ENCODE measurements at places on chromosomes 2 and 18.

- DNase-seq = no peak
Measured at GRCh38 chr2:144374163-144374661, 145.7 kb downstream of the ZEB2 start.

GRCh38 chr2:50831676-50832075 lies 200.3 kb downstream of the NRXN1 start:
- no peak for DNase-seq

GRCh38 chr2:145290986-145291385 lies 771.1 kb upstream of the ZEB2 start:
- no peak for DNase-seq

DNA sequence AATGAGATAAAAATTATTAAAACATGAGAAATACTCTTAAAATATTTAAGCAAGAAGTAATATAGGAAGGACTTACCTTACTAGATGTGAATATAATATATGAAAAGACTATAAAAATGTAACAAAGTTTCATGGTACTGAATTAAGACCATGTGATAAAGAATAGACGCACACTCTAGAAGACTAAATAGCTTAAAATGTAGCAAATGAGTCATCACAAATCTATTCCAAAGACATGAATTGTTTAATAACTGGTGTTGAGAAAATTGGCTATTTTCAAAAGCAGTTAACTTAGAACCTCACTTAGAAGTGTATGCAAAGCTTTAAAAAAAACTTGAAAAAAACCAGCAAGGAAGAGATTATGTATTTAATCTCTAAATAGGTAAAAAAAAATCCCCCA lies 64.1 kb downstream of the POLE4 start:
- DNase-seq = no peak

GRCh38 chr2:189367343-189367742 lies 73.9 kb upstream of the WDR75 start:
- DNase-seq = no peak

DNA sequence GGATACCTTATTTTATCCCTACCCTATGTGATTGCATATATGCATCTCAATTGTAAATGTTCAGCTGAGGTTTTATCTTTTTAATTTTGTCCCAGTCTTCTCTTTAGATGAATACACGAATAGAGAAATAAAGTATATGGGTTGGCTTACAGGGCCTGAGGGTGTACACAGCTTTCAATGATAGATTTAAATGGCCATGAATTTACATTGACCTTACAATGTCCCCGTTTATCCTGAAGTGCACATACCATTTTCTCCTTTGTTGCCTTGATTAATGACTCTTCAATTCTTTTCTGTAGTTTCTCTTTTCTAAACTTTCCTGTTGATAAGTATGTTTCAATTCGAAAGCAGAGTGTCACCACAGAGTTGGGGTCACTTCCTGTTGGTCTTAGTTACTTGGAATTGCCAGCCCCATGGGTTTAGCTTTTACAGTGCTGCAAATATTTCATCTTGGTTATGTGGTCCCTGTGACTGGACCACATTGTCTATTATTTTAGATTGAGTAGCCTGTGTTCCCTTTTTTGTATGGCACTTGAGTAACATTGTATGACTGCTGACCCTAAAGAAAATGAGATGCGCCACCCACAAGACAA lies 1616.3 kb upstream of the ACVR2A start:
- no peak for DNase-seq

DNA sequence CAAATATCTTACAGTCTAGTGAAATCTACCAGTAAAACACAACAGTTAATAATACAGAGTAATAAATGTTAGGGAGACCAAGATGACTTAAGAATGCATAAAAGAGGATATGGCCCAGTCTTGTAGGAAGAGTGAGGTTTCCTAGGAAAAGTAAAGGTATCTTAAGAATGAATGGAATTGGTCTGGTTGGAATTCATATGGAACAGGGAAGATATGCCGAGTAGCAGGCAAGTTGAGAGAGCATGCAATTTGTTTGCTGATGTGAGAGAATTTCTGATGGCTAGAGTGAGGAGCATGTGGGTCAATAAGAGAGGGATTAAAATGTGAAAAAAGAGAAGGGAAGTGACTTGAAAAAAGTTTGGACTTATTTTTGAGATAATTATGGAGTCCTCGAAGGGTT lies 512.9 kb upstream of the ZEB2 start:
- no peak for DNase-seq

DNA sequence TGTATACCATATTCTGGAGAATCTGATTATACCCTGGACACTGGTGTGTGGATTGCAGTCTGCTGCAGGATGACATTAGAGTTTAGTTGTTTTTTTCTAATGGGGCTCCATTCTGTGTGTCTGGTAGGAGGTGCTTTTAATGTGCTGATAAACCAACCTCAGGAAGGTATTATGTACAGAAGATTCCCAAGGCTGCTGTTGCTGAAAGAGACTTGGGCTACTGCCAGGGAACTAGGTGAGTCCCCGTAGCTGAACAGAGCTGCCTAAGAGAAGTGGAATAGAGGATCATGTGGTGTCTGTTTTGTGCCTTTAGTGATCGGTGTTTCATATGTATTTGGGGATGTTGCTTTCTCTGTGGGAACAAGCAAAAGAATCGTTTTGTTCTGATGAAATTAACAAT lies 16.5 kb downstream of the SPATA3 start:
- DNase-seq = no peak

DNA sequence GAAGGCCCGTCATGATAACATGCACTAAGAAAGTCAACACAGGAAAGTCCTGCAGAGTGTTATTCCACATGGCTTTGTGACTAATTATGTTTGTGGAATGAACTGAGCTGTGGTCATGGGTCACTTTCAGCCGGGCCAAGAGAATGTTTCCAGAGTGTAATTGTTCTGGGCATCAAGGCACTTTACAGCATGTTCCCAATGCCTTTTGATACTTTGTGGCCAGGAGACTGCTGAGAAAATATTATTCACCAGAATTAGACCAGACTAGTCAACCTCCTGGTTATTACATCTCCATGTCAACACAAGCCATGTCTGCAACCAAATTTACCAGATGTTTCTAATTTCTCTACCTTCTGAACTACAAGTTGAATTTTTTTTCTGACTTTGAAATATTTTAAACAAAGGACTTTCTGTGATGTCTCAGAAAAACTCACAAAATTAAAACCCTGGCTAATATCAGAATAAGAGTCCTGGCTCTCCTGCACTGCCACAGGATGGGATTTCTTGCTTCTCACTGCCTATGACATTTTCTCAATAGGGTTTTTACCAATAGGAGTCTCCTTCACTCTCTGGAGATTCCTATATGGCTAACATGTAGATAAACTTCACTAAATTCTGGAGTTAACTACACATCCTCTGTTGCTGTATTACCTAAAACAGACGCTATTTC lies 90.6 kb upstream of the WDR75 start:
- peak; percentile 87 for DNase-seq

DNA sequence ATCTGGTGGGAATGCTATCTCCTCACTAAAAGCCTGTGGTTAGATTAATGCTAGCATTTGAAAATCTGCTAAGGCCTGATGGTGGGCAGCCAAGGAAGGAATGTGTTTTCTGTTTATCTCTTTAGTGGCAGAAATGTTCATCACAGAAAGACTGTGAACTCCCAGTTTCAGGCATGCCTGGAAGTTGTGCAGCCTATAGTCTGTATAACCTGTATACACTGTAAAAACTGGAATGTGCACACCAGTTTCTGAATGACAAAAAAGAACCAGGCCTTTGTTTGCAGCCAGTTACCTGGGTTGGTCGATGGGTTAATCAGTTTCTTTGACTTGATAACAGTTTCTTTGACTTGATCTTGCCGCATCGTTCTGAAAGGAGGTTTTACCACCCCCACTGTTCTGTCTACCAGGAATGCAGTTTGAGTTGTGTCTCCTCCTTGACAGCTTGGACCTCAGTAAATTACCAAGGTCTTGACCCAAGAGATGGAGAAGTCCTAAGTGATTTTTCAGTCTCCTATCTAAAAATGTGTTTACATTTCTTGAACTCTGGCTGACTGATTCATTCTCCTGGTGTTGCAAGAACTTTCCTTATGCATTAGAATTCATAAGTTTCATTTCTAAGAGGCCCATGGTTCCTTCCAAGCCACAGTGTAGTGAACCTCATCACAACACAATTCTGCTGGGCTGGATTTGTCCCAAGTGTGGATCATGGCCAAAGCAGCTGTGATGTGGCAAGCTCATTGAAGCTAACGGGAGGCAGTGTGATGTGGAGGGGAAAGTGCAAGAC lies 62.2 kb downstream of the KIAA2012 start:
- peak; percentile 90 for DNase-seq

GRCh38 chr2:197464175-197464574 lies 10.8 kb downstream of the COQ10B start:
- no peak for DNase-seq

DNA sequence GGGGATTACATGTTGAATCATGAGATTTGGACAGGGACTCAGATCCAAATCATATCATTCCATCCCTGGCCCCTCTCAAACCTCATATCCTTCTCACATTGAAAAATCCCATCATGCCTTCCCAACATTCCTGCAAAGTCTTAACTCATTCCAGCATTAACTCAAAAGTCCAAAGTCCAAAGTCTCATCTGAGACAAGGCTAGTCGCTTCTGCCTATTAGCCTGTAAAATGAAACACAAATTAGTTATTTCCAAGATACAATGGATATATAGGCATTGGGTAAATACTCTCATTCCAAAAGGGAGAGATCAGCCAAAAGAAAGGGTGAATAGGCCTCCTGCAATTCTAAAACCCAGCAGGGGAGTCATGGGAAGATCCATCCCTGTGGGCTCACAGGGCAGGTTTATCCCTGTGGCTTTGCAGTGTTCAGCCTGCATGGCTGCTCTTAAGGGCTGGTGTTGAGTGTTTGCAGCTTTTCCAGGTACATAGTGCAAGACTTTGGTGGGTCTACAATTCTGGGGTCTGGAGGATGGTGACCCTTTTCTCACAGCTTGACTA lies 21.2 kb upstream of the SLC14A1 start:
- no peak for DNase-seq

GRCh38 chr18:23593720-23594119 lies 7.4 kb upstream of the NPC1 start:
- DNase-seq = no peak

GRCh38 chr2:235868645-235869044 lies 299.5 kb downstream of the GBX2 start:
- no peak for DNase-seq

Measured in tibial artery (tissue), 4 donors.